NCI-H460 (cell line): ENCODE measurements at places on chromosomes 11 and 22.

DNA sequence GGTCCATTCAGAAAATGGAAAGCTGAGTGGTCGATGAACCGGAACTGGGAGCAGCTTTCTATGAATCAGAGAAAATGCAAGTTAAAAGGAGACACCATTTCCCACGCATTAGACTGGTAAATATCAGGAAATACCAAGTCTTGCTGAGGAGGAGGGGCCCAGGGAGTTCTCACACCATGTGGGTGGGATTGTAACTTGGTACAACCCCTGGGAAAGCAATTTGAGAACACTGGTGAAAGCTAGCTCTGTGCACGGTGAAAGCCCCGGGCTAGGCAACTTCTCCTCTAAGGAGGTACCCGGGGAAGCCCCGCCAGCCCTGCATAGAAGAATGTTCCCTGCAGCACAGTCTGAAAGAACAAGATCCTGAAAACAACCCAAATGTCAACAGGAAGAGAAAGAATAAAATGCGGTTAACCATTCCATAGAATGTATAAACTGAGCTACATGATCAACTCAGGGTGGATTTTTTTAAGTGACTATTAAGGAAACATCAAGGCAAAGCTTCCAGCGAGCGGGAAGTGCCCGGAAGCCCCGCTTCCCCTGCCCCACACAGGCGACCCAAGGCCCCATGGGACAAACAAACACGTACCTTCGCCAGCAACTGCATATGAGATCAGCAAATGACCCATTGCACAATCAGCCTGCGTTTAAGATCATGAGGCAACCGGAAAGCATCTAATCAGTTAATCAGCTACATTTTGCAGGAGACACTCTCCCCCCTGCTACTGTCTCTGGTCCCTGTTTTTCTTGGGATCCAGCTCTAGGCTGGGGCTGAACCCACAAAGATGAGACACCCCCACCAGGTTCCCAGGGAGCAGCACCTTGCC lies 11.3 kb downstream of the SHANK2 start:
- DNase-seq = peak; percentile 89

DNA sequence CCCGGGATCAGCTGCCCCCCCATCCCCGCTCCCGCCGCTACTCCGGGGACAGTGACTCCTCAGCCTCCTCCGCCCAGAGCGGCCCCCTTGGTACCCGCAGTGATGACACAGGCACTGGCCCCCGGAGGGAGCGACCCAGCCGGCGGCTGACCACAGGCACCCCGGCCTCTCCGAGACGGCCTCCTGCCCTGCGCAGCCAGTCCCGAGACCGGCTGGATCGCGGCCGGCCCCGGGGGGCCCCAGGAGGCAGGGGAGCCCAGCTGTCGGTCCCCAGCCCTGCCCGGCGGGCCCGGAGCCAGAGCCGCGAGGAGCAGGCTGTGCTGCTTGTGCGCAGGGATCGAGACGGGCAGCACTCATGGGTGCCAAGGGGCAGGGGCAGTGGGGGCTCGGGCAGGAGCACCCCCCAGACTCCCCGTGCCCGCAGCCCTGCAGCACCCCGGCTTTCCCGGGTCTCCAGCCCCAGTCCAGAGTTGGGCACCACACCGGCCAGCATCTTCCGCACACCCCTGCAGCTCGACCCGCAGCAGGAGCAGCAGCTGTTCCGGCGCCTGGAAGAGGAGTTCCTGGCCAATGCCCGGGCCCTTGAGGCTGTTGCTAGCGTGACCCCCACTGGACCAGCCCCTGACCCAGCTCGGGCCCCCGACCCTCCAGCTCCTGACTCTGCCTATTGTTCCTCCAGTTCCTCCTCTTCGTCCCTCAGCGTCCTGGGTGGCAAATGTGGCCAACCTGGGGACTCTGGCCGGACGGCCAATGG lies 3.9 kb downstream of the RASL10A start:
- no peak for DNase-seq

DNA sequence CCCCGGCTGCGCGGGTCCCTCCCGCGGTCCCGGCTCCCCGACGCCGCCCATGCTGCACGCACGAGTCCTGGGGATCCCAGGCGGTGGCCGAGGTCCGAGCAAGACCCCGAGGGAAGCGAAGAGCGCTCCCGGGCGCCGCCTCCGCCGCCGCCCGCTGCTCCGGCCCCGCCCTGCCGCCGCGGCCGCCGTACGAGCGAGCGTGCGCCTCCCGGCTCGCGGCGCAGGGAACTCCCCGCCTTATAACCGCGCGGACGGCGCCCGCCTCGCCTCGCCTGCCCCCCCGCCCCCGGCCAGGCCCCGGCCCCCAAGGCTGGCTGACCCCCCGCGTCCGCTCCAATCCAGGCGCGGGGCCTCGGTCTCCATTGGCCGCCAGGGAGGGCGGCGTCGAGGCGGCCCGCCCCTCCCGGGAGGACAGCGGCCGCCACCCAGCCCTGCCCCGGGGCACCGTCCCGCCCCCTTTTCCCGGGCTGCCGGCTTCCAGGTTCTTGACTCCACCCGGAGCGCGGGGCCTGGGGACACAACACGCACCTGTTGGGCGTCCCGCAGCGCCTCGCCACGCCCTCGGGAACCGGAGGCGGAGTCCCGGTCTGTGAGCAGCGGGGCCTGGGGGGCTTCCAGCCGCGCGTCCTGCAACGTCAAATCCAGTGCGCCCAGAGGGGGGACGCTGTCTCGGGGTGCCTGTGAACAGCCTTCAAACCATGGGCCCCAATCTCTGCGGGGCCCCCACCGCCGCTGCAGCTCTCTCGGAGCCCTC lies at the start of gene FADS3:
TSS of gene FADS3 (minus strand) at position 215 of the 754 bp plus-strand sequence. CDS start at position 51, 164 bp downstream.
- DNase-seq = peak; percentile 70

- DNase-seq = no peak
Measured at GRCh38 chr11:60836866-60837515, 4.9 kb upstream of the CCDC86 start.

DNA sequence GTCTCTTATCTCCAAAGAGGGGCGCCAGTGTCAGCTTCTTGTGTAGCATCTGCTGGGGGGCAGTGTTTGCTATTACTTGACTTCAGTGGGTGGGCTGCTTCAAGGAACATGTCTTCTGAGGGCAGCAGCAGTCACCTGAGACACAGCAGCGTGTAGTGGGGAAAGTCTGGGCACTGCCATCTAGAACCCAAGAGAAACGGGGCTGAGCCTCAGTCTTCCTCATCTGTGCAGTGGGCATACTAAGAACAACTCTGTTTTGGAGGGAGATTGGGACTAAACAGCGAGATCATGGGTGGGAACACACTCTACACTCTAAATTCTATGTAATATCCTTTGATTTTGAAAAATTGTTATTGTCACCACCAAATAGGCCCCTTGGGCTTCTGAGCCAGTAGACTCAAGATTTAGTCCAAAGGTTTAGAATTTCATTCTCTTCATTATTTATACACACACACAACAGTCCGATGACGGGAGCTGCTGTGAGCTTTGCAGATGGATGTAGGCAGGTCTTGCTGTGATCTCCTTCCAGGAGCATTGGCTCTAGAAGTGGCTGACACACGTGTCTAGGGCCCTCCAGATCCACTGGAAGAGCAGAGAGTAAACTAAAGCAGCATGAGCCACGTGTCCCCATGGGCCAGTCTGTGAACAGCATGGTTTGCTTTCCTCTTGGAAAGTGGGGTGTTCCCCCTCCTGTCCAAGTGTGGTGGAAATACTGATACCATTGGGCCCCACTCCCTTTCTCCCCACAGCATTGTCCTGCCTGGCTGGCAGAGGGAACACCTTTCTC lies 51.8 kb downstream of the TRAF6 start:
- DNase-seq = no peak

DNA sequence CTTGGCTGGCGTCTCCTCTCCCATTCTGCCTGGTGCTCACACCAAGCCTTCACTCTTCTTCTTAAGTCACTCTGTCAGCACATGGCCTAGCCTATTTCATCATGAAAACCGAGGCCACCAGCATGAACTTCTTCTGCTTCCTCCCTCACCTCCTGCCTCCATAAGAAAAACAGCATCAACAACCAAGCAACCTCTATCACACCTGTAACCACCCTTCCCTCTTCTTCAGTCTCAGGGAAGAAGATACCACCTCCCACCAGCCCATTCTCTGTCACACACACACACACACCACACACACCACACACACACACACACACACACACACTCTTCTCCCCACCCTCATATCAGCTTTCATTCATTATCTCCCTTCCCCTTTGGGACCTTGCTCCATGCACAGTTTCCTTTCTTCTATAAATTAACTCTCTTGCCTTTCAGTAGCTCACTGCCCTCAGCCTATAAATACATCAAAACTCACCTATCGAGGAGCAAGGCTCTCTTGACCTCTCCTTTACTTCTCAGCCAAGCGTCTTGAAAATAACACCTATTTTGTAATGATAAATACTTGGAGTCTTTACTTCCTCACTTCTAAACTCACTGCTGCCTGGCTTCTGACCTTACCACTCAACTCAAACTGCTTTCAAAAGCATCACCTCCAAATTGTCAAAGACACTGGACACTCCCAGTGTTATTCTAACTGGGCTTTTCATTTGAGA lies 36.6 kb downstream of the SC5D start:
- no peak for DNase-seq

DNA sequence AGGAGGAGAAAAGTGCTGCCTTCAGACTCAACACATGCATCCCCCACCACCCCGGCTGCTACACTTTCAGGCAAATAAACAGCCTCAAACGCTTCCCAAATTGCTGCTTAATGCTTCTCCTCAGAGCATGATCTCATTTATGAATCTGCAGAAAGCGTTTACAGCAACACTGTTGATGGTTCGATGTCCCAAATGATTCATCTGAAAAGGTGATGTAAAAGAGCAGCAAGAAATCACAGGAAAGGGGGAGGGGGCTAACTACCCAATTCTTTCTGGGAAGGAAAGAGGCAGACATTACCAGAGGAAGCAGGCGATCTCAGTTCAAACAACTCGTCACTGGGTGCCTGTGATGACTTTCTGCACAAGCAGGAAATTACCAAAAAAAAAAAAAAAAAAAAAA lies 119.6 kb downstream of the TENM4 start:
- no peak for DNase-seq
